ENCODE measurements at places on chromosomes 7 and 10.

GRCh38 chr10:101570428-101571270 is 17.4 kb downstream of the POLL start:
- no peak for DNase-seq

- no peak for DNase-seq
Measured at GRCh38 chr7:134847851-134848588, 68.6 kb downstream of the CALD1 start.

GRCh38 chr10:76453332-76453731 is 1021.9 kb downstream of the LRMDA start:
- DNase-seq = no peak

- DNase-seq = no peak
Measured at GRCh38 chr10:85791818-85792532, 574.6 kb downstream of the GRID1 start.

GRCh38 chr10:97307441-97307840 is 11.6 kb upstream of the FRAT1 start:
- DNase-seq = no peak

GRCh38 chr10:132685101-132685891 is 100.7 kb downstream of the NKX6-2 start:
- no peak for DNase-seq

DNA sequence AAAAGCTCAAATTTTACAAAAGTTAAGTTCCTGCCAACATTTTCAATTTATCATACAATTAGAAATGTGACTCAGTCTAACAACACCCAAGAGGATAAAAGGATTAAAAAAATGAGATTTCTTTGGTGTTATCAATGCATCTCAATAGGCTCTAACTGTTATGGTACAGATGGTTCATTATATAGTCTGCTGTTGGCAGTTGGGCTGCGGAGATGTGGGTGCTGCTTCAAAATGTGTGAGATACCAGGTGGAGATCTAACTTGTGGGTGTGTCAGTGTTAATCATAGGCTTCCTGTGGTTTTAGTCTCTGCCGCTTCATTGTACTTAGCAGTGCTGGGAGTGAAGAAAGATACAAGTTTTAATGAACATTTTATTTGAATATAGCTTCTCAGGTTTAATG is 231.2 kb downstream of the EXOC4 start:
- peak; percentile 2 for DNase-seq

- no peak for DNase-seq
Measured at GRCh38 chr10:113441220-113441619, 111.6 kb upstream of the HABP2 start.

- no peak for DNase-seq
Measured at GRCh38 chr7:128914566-128915151, 4.2 kb upstream of the KCP start.

GRCh38 chr10:13331646-13332045 is 16.4 kb downstream of the SEPHS1 start:
- no peak for DNase-seq

DNA sequence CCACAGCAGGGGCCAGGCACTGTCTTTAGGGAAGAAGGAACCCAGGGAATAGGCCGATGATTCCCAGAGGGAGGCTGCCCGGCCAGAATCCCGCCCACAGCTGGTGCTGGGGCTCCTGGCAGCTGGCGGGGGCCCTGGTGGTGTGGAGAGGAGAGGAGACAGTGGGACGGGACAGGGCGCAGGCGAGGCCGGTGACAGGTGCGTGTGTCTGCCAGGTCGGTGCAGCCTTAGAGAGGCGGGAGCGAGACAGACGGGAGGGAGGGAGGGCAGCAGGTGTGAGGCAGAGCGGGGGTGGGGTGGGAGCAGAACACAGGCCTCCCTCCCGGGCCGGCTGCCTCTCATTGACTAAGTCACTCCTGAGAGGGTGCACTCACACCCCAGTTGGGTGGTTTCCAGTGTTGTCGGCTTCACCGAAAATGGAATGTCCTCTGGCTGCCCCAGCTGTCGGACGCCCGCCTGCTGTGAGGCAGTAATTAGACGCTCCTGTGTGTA is 55.2 kb downstream of the ELFN1 start:
- no peak for DNase-seq

- DNase-seq = no peak
Measured at GRCh38 chr10:11758527-11759236, 16.5 kb downstream of the ECHDC3 start.

- no peak for DNase-seq
Measured at GRCh38 chr10:59311025-59311424, 51.3 kb downstream of the FAM13C start.

DNA sequence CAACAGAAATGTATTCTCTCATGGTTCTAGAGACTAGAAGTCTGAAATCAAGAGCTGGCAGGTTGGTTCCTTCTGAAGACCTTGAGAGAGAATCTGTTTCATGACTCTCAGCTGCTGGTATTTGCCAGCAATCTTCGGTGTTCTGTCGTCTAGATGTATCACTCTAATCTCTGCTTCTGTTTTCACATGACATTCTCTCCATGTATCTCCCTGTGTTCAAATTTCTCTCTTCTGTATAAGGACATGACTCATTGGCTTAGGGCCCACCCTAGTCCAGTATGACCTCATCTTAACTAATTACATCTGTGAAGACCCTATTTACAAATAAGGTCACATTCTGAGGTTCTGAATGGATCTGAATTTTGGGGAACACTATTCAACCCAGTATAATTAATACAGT is 82.3 kb downstream of the ANKRD7 start:
- no peak for DNase-seq

DNA sequence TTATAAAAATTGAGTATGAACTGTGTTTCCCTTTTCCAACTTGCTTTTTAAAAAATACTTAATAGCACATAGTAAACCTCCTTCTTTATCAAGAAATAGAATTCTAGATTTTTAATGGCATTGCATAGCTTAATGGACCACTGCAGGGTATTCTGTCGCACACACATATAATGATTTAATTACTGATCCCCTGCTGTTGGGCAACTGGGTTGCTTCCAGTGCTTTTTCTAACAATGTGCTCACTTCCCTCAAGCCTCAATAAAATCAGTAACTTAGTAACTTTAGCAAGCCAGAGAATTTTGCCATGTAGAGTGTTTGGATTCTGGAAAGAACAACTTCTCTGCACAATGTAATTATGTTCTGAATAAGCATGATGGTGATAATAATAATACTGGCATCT is 49.1 kb upstream of the PDLIM1 start:
- no peak for DNase-seq

DNA sequence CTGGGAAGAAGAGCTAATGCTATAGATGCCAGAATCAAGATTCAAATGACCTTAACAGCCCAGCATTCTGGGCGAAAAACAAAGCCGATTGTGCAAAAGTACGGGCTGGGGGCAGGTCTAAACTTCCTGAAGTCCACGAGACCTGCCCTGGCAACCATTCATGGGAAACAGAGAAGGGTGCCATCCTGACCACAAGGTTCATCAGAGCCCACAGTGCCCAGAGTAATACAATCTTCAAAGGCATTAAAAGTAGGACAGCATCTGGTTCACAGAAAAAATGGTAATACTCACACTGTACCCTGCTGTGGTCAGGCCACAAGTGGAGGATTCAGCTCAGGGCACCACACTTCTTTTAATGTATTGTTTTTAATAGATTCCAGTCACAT is 36.1 kb downstream of the SORBS1 start:
- no peak for DNase-seq

DNA sequence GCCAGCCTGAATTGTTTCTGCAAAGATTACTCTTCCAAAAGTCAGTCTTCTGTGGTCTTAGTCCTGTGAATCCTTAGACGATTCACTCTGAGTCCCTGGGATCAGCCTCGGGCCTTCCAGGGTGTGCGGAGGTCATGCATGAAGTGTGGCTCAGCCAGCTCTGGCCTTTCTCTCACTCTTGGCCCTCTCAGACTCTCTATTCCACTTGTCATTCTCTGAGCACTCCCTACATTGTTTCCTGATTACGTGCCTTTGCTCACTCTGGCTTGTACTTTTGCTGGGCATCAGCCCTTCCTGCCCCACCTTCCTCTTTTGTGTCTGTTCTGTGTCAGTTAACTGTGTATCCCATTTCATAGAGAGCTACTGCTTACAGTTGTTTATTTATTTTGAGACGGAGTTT is 36.0 kb downstream of the CCNY start:
- DNase-seq = no peak

GRCh38 chr10:98172073-98172472 is 37.6 kb downstream of the R3HCC1L start:
- DNase-seq = no peak

DNA sequence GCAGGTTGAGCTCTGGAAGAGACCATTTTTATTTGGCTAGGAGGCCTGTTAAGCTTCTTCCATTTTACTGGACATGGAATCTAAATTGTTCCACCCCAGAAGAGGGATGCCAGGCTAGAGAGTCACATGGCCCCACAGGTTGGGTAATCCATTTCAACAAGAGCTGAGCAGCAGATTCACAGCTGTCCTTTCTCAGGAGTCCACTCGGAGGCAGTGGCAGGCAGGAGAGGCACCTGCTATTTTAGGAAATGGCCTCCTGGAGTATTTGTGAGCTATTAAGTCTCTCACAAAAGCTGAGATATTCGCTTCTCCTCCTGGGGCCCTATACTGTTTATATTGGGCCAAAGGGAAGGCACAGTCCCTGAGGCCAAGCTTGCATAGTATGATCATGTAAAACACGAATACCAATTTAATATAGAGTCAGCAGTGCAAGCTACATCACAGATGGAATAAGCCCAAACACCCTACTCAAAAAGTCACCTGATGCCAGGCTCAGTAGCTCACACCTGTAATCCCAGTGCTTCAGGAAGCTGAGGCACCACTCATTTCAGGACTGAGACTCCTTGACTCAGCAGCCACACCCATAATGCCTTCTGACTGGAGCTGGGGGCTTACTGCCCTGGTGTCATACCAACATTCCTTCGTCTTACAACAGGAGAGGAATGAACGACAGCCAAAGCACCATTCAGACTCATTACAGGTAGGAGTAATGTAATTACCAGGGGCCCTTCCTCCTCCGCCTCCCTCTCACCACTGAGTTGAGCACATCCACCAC is 124.1 kb downstream of the LMBR1 start:
- no peak for DNase-seq

All from stimulated activated CD8-positive, alpha-beta memory T cell treated with anti-CD3 and anti-CD28 coated beads, Interleukin-2, amount 100 ng/mL, for 1 hour (primary cell).